Karpas-422 (cell line): ENCODE measurements at places on chromosomes 11 and 22. TPM values are rescaled to one million over a fixed set of nuclear protein-coding genes. Genes with fewer than 3 reads are reported as not detected.

DNA sequence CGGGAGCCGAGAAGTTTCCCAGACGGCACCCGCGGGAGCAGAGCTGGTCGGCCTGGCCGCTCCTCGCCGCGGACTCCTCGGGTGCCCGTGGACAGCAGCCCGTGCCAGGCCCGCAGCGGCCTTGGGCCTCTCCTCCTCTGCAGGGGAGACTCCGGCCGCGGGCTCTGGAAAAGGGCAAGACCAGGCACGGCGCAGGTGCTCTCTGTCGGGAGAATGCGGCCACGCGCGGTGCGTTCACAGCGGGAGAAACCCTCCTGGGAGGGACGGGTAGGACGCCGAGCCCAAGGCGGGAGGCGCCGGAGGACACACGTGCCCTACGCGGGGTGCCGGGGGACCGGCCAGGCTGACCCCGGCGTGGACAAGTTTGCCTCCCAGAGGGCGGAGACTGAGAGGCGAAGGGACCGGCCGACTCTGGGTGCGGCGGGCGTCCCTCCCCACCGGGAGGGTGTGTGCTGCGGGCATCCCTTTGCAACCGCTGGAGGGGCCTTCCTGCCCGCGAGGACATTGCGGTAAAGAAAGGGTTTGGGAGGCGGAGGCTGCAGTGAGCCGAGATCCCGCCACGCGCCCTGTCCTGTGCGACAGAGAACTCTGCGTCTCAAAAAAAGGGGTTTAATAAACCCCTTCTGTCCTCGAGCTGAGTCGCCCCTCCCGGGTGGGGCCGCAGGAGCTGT, 2.3 kb downstream of the IFITM1 start:
- H3K36me3 ChIP-seq = no peaks in the 10 kb centered on the region
- H3K4me1 ChIP-seq = peaks cover 27% of the 10 kb centered on the region
- DNase-seq = no peak
- no peak overlapping the region for H3K27ac ChIP-seq
- H3K4me3 ChIP-seq = no peak overlapping the region

DNA sequence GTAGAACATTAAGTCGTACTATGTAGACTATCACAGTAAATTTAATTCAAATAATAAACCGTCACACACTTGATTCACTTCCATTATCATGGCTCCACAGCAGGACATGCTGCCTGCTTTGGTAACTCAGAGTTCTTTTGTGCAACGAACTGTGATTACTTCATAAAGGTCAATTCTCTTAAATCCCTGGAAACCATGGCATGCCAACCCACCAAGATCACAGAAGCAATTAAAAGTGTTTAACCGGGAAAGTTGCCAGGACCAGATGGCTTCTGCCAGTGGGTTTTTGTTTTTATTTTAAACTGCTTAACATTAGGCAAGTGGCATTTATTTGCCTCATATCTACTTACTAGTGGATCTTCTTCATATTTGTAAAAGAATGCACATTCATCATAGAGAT, 1162.1 kb downstream of the DLG2 start:
- H3K4me3 ChIP-seq = no peak overlapping the region
- H3K27ac ChIP-seq = no peak overlapping the region
- H3K36me3 ChIP-seq = no peaks in the 10 kb centered on the region

- peak overlapping the region; percentile 13; the same call in 1 of the 2 replicates for H3K4me3 ChIP-seq
- peak overlapping the region; percentile 73 for H3K27ac ChIP-seq
- no peaks in the 10 kb centered on the region for H3K27me3 ChIP-seq
Measured at GRCh38 chr22:41888627-41889200, 26.2 kb downstream of the SHISA8 start.

GRCh38 chr11:62652161-62653006, 718 bp downstream of the INTS5 start:
- DNase-seq = no peak
- H3K36me3 ChIP-seq = 0 out of 2 replicates have a peak, but pooled peaks cover 3% of the 10 kb centered on the region
- H3K27ac ChIP-seq = no peak overlapping the region
- H3K4me1 ChIP-seq = peaks cover 15% of the 10 kb centered on the region
- H3K27me3 ChIP-seq = no peaks in the 10 kb centered on the region

GRCh38 chr22:40908895-40909294, 42.3 kb upstream of the RBX1 start:
- no peak overlapping the region for H3K27ac ChIP-seq
- H3K27me3 ChIP-seq = no peaks in the 10 kb centered on the region
- no peaks in the 10 kb centered on the region for H3K4me1 ChIP-seq
- no peak for DNase-seq
- H3K36me3 ChIP-seq = no peaks in the 10 kb centered on the region
- H3K4me3 ChIP-seq = no peak overlapping the region

GRCh38 chr11:35624781-35625180, 6.5 kb downstream of the FJX1 start:
- H3K4me1 ChIP-seq = no peaks in the 10 kb centered on the region
- H3K27ac ChIP-seq = no peak overlapping the region
- DNase-seq = no peak
- no peaks in the 10 kb centered on the region for H3K27me3 ChIP-seq
- no peaks in the 10 kb centered on the region for H3K36me3 ChIP-seq

- H3K27ac ChIP-seq = no peak overlapping the region
- no peak overlapping the region for H3K4me3 ChIP-seq
- H3K36me3 ChIP-seq = peaks cover 5% of the 10 kb centered on the region; the same call in 1 of the 2 replicates
- no peaks in the 10 kb centered on the region for H3K27me3 ChIP-seq
- no peak for DNase-seq
- H3K4me1 ChIP-seq = no peaks in the 10 kb centered on the region
Measured at GRCh38 chr11:57315491-57315890, 9.3 kb downstream of the TNKS1BP1 start.

- H3K4me3 ChIP-seq = no peak overlapping the region
- H3K27ac ChIP-seq = no peak overlapping the region
- DNase-seq = no peak
- H3K36me3 ChIP-seq = peaks cover 11% of the 10 kb centered on the region; the same call in 1 of the 2 replicates
- no peaks in the 10 kb centered on the region for H3K4me1 ChIP-seq
- H3K27me3 ChIP-seq = no peaks in the 10 kb centered on the region
Measured at GRCh38 chr11:27339941-27340340, 23.1 kb downstream of the CCDC34 start.

GRCh38 chr11:92931746-92932422, 37.6 kb upstream of the MTNR1B start:
- H3K4me1 ChIP-seq = no peaks in the 10 kb centered on the region
- H3K4me3 ChIP-seq = no peak overlapping the region
- no peak overlapping the region for H3K27ac ChIP-seq
- DNase-seq = no peak
- no peaks in the 10 kb centered on the region for H3K36me3 ChIP-seq
- H3K27me3 ChIP-seq = no peaks in the 10 kb centered on the region

- H3K4me1 ChIP-seq = no peaks in the 10 kb centered on the region
- H3K27me3 ChIP-seq = no peaks in the 10 kb centered on the region
Measured at GRCh38 chr11:121958971-121959325, 157.1 kb downstream of the BLID start.

GRCh38 chr11:47171061-47171838, 5.4 kb downstream of the ARFGAP2 start:
- no peaks in the 10 kb centered on the region for H3K27me3 ChIP-seq
- H3K4me3 ChIP-seq = no peak overlapping the region
- H3K36me3 ChIP-seq = peaks cover 32% of the 10 kb centered on the region; the same call in 1 of the 2 replicates

DNA sequence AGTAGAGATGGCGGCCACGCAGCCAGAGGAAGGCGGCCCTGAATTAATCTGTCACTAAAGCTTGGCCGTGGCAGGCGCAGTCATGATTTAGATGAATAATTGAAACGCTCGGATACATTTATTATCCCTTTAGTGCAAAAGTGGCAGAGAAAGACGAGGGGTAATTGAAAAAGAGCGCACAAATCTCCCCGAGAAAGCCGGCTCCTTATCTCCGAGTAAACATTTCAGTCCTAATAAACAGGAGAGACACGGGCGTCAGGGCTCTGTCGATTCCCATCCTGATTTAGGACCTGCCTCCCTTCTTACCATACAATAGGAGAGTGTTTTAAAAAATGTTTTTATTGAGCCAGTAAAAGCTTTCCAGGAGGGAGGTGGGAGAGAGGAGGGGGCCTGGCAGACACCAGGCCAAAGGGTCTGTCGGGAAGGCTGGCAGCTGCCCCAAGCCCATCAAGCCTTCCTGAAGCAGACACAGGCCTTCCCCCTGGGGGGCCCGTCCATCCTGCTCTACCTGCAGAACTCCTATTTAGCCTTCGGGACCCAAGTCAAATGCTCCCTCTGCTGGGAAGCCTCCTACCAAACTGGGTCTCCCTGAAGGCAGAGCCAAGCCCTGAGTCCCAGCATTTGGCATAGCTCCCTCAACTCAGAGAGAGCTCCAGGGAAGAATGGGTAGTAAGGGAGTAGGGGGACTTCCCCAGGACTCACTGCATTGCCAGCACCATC, 22.8 kb downstream of the OTUB1 start:
- no peaks in the 10 kb centered on the region for H3K36me3 ChIP-seq
- no peak overlapping the region for H3K4me3 ChIP-seq
- DNase-seq = no peak

DNA sequence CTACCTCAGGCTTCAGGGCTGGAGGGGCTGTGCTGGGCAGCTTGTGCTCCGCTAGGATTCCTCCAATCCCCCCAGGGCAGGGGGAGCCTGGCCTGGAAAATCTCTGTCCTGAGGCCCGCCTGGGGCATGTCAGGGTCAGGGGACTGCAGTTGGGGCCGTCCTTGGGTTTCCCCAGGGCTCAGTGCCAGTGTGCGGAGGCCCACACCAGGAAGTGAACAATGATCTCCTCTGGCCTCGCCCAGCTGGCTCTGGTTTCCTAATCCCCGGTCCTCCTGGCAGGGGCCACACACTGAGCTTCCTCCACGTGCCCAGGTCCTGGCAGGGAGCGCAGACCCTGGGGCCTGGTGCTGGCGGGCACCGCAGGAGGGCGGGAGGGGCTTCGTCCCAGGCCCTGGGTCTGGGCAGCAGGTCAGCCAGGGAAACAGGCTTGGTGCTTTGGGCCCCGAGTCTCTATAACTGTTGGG, 1.4 kb upstream of the MUC2 start:
- no peak for DNase-seq
- H3K4me1 ChIP-seq = no peaks in the 10 kb centered on the region
- H3K36me3 ChIP-seq = no peaks in the 10 kb centered on the region
- no peak overlapping the region for H3K4me3 ChIP-seq

DNA sequence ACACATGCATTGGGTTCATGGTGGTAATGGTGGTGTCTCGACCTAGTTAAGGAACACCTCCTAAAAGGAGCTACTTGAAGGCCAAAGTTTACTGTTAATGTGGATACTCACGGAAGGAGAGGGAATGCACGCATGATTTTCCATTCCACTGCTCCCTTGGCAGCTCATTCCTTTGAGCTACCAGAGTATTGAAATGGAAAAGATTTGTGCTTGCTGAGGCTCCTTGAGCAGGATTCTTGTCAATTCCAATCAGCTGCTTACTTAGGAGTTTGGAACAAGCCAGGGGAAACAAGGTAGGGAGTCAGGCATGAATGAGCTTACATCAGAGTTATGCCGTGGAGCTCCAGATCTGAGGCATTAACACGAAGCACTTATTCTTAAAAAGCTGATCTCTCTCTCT, 108.8 kb downstream of the GRIA4 start:
- no peaks in the 10 kb centered on the region for H3K4me1 ChIP-seq
- H3K4me3 ChIP-seq = no peak overlapping the region
- no peaks in the 10 kb centered on the region for H3K36me3 ChIP-seq
- H3K27ac ChIP-seq = no peak overlapping the region
- DNase-seq = no peak

- no peak overlapping the region for H3K4me3 ChIP-seq
- no peak overlapping the region for H3K27ac ChIP-seq
- no peak for DNase-seq
- H3K36me3 ChIP-seq = no peaks in the 10 kb centered on the region
Measured at GRCh38 chr11:101759771-101760450, 154.9 kb upstream of the CEP126 start.

DNA sequence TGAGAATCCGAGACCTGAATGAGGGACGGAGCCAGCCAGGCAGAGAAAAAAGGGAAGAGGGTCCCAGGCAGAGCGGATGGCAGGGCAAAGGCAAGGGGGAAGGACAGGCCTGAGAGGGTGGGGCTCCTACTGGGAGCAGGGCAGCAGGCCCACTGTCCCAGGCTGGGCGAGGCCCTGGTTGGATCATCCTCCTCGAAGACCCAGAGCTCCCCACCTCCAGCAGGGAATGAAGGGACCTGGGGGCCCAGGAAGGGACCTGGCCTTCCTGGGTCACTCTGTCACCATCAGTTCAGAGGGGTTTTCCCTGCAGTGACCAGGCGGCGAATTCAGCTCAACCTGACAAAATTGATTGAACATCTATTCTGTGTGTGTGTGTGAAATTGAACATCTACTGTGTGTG, 4.0 kb downstream of the CD5 start:
- no peak for DNase-seq
- no peaks in the 10 kb centered on the region for H3K27me3 ChIP-seq
- no peaks in the 10 kb centered on the region for H3K4me1 ChIP-seq
- H3K36me3 ChIP-seq = no peaks in the 10 kb centered on the region

DNA sequence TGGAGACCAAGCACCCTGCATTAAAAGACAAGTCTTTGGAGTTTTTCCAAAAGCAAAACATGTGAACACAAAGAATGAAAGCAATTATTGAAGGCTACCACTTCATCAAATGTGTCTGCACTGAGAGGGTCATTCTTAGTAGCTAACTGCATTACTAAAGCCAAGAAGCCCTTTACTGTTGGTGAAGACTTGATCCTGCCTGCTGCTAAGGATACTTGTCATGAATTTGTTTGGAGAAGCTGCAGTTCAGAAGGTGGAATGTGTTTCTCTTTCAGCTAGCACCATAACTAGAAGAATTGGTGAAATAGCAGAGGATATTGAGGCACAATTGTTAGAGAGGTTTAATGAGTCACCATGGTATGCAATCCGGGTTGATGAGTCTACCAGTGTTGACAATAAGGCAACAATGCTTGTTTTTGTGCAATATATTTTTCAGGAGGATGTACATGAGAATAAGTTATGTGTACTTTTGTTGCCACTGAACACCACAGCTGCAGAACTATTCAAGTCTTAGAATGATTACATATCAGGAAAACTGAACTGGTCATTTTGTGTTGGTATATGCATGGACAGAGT, 457.3 kb upstream of the ISX start:
- no peaks in the 10 kb centered on the region for H3K27me3 ChIP-seq
- DNase-seq = no peak
- no peak overlapping the region for H3K4me3 ChIP-seq
- no peaks in the 10 kb centered on the region for H3K36me3 ChIP-seq
- H3K4me1 ChIP-seq = no peaks in the 10 kb centered on the region
- no peak overlapping the region for H3K27ac ChIP-seq

DNA sequence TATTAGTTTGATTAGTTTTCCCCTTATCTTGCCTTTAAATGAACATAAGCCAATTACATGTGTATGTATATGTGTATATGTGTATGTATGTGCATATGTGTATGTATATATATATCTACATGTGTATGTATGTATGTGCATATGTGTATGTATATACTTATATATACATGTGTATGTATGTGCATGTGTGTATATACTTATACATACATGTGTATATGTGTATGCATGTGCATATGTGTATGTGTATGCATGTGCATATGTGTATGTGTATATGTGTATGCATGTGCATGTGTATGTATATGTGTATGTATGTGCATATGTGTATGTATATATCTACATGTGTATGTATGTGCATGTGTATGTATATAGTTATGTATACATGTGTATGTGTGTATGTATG, 65.5 kb upstream of the CCT8L2 start:
- H3K4me1 ChIP-seq = no peaks in the 10 kb centered on the region
- H3K4me3 ChIP-seq = no peak overlapping the region
- no peaks in the 10 kb centered on the region for H3K27me3 ChIP-seq
- no peaks in the 10 kb centered on the region for H3K36me3 ChIP-seq
- no peak for DNase-seq

Gene OR5J2
- total RNA-seq = not detected in 2 replicates

Gene FJX1
- total RNA-seq = not detected in 2 replicates

Gene GGTLC3
- not detected in 2 replicates for total RNA-seq

Gene PNPLA3
- total RNA-seq = not detected in 2 replicates

Gene FGF3
- not detected in 2 replicates for total RNA-seq

Gene FAM227A
- total RNA-seq = 3.7 and 14.4 TPM in 2 replicates

Gene GLYAT
- total RNA-seq = not detected in 2 replicates
